ENCODE measurements at places on chromosomes 7 and 10. TPM values are rescaled to one million over a fixed set of nuclear protein-coding genes. Genes with fewer than 3 reads are reported as not detected.

- no peak for DNase-seq
These were observed 4.4 kb downstream of the ZNF32 start for GRCh38 chr10:43644252-43644651.

DNA sequence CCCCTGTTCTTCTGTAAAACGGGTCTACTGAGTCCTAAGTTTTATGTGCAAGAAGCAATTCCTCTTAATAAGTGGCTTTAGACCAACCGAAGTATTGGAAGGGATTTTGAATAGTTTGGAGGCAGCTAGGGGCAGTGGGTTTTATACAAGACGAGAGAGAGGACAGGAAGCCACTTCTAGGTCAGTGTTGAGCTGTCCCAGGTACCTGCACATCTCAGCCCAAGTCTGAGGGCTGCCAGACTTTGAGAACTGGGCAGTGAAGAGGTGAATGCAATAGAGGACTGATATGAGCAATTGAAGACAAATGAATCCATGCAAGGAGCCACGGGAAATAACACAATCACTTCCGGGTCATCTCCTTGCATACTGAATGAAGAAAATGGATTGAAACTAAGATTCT lies 273.5 kb downstream of the KLF6 start:
- DNase-seq = no peak

Gene SPDYE16
- 4.1 TPM for polyA plus RNA-seq

DNA sequence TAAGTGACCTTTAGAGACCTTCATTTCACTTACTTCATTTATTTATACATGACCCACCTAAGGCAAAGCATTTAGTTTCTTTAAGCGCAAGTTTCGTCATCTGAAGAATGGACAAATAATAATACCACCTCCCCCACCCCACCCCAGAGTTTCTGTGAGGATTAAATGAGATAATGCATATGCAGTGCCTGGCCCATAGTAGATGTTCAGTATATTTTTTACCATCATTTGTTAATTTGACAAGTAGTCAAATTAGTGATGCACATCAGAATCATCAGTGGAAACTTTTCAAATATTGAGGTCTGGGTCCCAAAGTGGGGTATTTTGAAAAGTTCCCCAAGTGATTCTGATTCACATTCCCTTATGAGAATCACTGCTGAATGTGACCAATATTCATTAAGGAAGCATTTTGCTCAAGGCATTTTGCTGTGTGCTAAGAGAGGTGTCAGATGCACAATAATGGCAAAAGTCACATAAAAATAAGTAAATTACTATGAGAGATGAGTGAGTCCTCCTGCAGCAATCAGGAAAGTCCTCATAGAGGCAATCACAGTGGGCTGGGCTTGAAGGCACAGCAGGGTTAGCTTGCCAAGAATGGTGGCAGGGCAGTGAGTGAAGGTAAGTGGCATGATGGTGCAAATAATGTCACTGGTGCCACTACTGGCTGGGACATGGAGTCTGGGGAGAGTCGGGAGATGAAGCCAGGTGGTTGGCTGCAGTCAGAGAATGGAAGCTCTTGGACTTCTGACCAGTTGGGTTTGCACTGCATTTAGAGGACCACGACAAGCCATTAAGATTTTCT lies 244.1 kb downstream of the PTEN start:
- no peak for DNase-seq

GRCh38 chr10:18723801-18724200 lies 64.6 kb downstream of the ARL5B start:
- no peak for DNase-seq

DNA sequence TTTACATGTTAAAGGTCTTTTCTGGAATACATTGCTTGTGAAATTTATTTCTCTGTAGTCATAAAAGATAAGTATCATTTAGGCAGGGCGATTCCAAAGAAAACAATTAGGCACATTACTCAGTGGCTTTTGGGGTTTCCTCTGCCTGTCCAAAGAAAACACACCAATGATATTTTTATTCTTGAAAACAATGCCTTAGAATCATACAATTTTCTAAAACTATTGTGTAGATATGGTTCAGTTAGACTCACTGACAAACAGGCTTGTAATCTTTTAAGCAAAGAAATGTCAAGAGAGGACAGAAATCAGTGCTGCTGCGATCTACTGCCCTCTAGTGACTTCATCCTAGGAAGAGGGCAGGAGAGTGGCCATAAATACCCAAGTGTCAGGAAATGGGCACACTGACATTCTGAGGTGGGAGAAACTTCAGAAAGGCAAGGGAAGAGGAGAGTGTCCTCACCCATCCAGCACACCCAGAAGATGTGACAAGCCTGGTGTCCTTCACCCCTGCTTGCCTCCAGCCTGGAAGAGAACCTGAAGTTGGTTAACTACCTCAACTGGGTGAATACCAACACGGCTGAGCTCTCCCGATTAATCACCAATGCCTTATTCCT lies 120.5 kb downstream of the GALNT11 start:
- DNase-seq = no peak

DNA sequence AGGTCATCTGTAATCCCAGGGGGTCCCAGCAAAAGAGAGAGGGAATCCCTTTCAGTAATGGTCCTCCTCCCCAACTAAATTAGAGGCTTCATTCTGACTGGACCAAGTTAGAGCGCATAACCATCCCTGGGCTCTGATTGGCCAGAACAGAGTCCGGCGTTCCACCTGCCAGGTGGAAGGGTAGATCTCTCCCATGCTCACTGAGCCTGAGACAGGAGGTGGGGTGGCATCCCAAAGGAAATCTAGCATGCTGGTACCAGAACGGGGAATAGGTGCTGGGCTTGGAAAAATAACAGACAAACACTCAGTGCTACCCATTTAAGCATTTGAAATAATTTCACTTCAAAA lies 21.0 kb upstream of the TSPAN33 start:
- no peak for DNase-seq
